ENCODE measurements at places on chromosomes 3 and 15.

DNA sequence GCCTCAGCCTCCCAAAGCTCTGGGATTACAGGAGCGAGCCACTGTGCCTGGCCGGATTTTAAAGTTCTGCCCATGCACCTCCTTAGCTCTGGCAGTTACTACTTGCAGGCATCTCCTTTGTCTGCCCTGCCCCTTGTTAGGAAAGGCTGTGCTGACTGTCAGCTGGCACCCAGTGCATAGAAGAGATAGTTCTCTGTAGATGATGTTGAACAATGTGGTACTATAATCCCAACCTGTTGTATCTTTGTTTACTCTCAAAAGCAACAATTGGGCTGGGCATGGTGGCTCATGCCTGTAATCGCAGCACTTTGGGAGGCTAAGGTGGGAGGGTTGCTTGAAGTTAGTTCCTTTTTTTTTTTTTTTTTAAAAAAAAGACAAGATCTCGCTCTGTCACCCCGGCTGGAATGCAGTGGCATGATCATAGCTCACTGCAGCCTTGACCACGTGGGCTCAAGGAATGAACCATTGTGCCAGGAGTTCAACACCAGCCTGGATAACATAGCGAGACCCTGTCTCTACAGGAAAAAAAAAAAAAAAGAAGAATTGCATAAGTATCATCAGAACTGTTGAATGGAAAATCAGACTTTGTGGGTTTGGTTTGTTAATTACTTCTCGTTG, 30.6 kb downstream of the FLNB start:
- no peak for DNase-seq

DNA sequence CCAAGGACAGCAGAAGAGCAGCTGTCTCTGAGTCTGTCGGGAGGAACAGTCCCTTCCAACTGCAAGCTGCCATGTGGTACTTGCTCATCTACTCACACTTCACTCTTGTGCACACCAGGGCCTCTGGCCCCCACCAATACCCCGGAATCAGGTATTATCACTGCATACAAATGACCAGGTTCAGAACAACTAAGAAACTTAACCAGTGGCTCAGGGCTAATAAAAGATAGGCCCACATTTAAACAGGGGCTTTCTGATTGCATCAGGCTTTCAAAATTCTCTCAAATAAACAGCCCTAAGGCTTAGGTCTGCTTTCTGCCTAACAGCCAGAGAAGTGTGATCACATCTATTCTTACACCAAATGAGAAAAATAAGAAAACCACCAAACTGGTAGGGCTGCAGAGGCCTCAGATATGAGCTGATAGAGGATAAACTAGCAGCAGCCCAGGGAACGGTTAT, 20.7 kb downstream of the CCDC12 start:
- DNase-seq, result no peak

DNA sequence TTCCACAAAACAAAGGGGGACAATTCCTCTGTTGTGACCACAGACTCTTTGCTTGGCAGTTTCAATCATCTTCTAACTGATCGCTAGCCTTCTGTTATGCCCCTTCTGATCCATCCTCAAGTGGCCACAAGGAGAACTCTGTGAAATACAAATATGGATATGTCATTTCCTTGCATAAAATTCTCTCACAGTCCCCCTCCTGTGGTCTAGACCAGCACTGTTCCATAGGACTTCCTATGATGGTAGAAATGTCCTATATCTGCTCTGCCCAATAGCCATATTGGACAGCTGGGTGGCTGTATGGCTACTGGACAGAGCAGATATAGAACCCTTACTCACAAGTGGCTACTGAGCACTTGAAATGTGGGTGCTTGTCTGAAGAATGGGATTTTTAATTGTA, 25.9 kb upstream of the SNRK start:
- DNase-seq, result no peak

DNA sequence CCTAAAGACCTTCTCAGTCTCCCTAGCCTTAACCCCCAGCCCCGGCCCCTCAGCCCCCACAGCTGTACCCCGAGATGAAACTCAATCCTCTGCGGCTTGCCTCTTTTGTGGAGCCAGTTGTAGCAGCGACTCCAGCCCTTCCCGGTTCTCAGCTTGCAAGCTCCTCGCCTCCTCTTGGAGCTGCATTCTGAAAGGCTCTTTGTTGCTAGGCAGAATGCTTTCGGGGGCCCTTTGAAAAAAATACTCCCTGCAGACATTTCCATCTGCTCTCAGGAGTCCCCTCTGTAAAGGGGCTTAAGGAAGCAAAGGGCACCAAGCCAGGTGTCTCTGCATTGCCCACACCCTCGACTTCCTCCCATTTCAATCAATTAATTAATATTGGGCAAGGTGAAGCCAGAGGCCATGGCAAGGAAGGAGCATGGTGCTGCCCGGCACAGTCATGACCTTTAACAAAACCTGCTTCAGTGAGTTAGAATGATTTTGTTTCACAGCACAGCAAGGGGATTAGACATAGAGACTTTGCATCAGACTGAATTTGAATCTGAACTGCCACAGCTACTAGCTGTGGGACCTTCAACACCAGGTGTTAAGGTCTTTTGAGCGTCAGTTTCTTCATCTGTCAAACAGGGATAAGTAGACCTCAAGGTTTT, 65.5 kb downstream of the SRGAP3 start:
- DNase-seq, result no peak

DNA sequence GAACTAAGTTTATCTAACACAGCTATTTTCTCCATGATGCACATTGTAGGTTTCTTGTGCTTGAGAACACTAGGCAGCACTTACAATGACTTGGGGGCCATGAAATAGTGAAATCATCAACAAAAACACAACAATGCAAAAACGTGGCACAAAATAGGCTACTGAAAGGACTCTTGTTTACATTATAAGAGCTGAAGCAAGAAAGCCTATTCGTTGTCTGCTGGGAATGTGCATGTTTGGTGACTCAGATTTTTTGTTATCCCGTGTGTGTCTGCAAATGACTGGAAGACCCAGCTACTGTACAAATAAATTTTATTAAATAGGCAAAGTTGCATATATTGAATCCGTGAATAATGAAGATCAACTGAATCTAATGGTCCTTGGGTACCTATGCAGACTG, 85.0 kb downstream of the TCF12 start:
- DNase-seq, result no peak

DNA sequence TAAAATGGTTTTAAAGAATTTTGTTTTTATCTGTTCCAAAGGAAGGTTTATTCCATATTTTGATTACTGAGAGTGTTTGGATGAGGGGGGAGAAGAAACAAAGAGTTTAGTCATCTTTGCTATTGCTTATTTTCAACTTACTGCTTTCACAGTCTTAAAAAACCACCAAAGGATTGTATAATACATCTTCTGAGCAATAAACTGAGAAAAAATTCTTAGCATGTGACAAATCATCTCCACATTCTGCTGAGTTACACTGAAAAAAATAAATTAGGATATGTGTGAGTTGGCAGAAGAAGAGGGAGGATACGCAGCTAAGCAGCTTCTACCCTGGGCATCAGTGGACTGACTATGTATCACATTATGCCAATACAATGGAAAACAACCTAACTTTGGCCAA, 23.2 kb upstream of the ACTC1 start:
- no peak for DNase-seq

- DNase-seq, result no peak
Measured at GRCh38 chr3:63864008-63864964, 619 bp downstream of the ATXN7 start.

GRCh38 chr3:27127879-27128278, 241.3 kb downstream of the NEK10 start:
- no peak for DNase-seq

DNA sequence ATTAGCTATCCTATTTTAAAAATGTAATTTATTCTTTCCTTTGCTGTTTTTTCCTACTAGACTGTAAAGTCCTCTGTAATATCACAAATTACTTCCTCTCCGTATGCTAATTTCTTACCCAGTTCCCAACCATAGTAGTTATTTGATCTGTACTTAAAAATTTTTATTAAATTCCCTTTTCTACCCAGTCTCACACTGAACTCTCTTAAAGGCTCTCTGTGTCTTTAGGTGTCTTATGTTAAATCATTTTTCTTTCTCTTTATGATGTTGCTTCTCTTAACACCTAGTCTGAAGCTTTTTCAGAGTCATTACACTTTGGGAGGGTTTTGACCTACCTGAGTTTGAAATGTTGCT, 378.6 kb downstream of the NSUN3 start:
- DNase-seq, result no peak

DNA sequence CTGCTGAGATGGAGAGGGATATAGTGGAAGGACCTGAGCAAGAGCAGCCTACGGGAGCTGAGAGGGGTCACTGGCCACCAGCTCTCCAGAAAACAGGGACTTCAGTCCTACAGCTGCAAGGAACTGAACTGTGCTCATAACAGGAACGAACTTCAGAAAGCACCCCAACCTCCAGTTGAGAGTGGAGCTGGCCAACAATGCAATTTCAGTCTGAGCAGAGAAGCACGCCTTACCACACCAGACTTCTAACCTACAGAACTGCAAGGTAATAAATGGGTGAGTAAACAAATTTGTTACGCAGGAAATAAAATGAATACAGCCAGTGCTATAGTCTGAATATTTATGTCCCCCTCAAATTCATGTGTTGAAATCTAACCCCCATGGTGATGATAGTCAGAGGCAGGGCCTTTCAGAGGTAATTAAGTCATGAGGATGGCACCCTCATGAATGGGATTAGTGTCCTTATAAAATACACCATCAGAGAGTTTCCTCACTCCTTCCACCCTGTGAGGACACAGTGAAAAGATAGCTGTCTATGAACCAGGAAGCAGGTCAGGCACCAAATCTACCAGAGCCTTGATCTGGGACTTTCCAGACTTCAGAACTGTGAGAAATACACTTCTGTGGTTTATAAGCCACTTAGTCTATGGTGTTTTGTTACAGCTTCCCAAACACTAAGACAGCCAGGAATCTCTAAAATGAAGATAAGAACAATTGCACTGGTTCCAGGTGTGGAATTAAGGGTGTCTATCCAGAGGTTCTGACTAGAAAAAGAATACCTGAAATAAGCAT, 58.6 kb downstream of the SYNM start:
- no peak for DNase-seq

DNA sequence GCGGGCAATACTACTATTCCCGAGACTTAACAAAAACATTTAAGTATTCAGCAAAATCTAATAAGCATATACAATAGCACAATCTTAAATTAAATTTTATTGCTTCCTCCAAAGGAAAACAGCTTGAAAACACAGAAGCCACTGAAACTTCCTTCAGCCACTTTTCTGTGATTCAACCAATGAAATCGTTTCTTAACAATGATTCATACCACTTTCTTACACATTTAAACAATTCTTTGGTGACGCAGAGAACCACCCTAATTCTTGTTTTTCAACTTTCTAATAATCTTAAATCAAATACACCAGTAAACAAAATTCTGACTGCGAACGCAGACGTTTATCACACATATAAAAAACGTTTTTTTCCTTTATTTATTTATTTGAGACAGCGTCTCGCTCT, 4.1 kb downstream of the TJP1 start:
- no peak for DNase-seq

DNA sequence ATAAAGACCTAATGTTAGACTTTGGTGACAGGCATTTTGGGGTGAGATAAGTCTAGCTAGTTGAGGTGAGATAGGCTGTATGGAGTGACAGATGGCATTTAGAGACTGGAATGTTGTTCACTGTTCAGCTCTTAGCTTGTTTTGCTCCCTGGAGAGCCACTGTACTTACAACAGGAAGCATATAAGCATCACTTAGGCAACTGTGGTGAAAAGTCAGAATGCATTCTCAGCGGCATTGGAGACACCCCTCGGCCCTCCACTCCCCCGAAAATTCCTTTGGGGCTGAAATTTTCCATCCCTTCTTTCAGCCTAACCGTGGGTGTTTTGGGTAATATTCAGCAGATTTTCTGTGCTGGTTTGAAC, 73.4 kb downstream of the SLCO3A1 start:
- no peak for DNase-seq

DNA sequence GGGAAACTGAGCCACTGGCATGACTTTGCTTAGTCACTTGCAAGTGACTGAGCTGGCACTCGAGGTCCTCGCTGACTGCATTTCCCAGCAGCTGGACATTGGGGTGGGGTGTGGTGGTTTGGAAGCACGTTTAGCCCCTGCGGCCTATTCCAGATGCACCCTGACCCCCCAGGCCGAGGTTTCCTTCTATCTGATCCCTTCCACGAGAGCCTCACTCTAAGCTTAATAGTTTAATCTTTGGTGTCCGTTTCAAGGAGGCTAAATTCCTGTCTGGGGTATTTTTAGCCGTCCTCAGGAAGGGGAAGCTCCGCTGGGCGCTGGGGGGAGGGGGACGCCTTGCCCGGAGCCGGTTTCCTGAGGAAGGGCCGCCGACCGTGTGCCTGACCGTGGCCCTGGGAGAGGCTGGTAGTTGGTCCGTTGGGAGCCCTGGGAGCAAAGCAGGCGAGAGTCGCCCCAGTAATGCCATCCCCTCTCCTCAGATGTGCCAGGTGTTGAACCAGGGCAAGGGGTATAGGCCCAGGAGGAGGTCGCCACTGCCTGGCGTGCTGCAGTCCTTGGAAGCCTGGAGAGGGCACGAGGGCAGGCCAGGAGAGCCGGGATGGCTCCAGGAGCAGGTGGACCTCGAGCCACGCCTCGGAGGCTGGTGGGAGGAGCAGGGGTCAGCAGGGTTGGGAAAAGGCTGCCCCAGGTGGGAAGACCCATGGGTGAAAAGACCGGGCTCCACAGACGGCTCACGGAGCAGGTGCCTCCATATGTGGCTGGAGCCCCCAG, 37.2 kb downstream of the IDH2 start:
- DNase-seq, result no peak

DNA sequence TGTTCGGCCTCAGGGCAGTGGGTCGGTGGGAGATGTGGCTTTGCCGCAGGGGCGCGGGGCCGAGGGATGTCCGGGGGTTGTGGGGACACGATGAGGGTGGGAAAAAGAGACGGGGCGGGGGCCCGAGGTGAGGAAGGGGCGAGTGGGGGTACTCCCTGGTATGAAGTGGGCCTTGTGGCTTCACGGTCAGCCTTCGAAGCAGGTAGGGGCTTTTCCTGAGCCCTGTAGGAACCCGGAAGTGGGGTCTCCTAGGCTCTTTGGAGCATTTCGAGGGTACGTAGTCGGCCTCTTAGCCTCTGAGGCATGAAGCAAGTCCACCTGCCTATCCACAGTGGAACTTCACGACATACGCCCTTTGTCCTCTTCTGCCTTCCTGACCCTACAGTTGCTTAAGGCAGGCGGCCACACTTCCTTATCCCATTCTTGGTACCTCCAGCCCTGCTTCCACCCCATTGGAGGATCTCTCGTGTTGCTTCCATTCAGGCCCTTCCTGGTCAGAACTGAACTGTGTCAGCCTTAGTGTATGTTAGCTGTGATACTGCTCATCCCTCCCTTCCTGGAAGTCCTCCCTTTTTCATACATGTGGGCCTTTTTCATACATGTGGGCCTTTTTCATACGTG, 389 bp downstream of the ARPC4 start:
- DNase-seq, result no peak

- DNase-seq, result peak; percentile 42
Measured at GRCh38 chr3:97793420-97794019, 28.3 kb upstream of the CRYBG3 start.

GRCh38 chr3:193640728-193641439, 47.9 kb downstream of the OPA1 start:
- no peak for DNase-seq

- no peak for DNase-seq
Measured at GRCh38 chr3:100183608-100184125, 69.4 kb upstream of the FILIP1L start.

- no peak for DNase-seq
Measured at GRCh38 chr3:141278196-141279076, 46.8 kb downstream of the PXYLP1 start.

- peak; percentile 7 for DNase-seq
Measured at GRCh38 chr3:118863731-118864322, 170.8 kb downstream of the IGSF11 start.

Data from NCI-H460 (cell line).